ENCODE measurements at places on chromosomes 2 and 18.
A peak's percentile ranks its signal among the peaks of the same experiment; 100 is the strongest.

DNA sequence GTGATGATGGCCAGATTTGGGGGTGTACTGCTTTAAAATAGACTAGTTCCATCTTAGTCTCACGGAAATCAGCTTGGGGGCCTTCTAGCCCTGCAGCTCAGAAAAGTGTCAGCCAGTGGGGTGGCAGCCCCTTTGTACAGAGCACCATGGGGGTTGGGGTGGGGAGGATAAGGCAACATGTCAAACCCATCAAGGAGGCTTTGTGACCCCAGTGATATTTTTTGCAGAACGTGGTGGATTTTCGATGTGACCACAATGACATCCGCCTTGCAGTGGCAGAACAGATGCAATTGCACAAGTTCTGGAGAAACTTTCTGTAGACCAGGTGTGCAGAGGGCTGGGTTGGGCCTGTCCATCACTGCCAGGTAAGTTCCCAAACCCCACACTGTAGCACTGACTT lies 3.0 kb upstream of the CD8A start:
- no peak for DNase-seq

GRCh38 chr2:28896906-28897305 lies 2.4 kb downstream of the WDR43 start:
- DNase-seq = no peak

DNA sequence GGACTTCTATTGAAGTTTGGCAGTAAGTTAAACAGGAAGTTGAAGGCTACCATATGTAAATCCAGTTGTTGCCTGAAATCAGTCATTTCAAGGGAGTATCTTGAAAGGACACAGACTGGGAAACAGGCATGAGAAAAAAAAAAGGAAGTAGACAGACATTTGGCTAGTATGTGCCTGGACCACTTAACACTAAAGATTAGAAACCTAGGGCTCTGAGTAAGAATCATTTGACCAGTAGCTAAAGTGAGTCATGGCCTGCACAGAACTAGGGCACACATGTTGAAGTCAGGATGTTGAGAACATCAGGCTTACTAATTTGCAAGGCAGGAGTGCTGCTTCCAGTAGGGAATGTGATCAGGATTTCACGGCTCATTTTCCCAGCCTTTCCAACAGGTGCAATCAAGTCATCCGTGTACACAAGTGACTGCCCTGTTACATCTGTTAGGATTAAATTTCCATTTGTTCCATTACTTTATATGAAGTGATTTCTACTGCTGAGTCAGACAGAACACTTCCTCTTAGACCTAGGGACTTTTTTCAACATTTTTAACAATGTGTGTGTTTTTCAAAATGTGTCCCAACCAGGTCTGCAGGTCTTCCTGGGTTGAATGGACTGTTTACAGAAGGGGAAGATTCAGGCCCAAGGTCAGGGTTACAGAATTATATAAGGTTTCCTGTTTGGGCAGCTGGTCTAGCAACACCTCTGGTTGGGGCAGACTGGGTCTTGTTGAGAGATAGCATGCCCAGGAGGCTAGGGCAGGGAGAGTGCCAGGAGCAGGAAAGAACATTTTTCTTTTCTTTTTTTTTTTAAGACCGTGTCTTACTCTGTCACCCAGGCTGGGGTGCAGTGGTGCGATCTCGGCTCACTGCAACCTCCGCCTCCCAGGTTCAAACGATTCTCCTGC lies 145.6 kb downstream of the TGIF1 start:
- DNase-seq = peak; percentile 64

DNA sequence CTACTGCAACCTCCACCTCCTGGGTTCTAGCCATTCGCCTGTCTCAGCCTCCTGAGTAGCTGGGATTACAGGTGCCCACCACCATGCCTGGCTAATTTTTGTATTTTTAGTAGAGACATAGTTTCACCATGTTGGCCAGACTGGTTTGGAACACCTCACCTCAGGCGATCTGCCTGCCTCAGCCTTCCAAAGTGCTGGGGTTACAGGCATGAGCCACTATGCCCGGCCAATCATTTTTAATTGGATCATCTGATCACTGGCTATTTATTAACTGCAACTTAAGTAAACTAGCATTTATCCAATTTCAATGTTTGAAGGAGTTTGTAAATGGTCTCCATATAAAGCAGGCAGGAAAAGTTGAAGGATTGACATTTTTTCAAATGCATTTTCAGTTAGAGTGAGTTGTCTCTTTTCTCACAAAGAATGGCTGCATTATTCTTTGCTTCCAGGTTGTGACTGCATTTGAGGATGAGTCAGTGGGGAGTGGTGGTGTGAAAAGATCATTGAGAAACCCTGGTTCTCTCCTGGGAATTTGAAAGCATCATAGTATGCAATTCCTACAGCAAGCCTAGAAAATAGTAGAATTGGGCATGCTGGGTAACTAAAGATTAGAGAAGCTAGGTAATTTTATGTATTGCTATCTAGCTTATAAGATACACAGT lies 431.1 kb upstream of the ZEB2 start:
- no peak for DNase-seq

DNA sequence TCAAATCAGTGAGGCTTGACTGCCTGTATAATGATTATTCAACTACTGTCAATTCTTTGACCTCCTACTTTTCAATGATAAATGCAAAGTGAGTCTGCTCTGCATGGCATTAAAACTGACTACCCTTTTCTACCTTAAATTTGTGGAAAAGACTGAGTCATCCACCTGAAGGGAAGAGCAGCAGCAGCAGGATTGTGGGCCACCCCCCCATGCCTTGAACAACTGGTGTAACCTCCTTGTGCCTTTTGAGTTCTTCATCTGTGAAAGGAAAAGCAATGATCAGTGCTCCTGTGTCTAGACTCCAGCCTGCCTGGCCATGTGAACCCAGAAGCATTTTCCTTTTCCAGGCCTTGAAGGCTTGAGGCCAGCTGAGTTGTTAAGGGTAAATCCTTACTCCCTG lies 102.9 kb downstream of the OSR1 start:
- DNase-seq = no peak

All from NCI-H2029 (cell line).